ENCODE measurements at places on chromosomes 5 and 9. TPM values are rescaled to one million over a fixed set of nuclear protein-coding genes. Genes with fewer than 3 reads are reported as not detected.

DNA sequence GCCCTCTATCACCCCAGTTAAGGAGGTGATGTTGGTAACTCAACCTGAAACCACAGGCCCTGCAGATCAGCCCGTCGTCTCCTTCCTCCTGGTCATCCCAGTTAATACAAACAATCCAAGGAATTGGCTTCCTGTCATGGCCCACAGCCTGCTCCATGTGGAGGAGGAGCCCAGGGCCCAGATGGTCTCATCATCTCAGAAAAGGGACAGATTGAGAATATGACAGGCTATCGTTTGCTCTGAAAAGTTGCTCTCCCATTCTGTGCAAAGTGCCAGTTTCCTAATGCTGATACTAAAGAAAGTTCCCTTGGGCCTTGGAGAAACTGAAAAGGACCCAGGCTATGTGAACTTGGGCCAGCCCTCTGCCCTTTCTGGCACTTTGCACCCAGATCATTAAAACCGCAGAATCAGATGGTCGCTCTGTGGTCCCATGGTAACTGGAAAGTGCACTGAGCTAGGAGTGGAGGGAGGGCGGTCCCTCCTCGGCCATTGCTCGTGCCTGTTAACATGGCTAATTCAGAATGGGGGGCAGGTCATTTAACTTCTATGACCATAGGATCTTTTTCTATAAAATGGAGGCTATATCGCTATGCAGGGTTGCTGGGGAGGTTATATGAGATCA, 675 bp upstream of the SPAAR start:
- H3K36me3 ChIP-seq: no peaks in the 10 kb centered on the region
- no peaks in the 10 kb centered on the region for H3K27me3 ChIP-seq
- H3K4me3 ChIP-seq: no peak overlapping the region
- H3K4me1 ChIP-seq: peaks cover 62% of the 10 kb centered on the region
- DNase-seq: no peak

- H3K27me3 ChIP-seq: no peaks in the 10 kb centered on the region
- H3K36me3 ChIP-seq: peaks cover 26% of the 10 kb centered on the region
- no peak overlapping the region for H3K27ac ChIP-seq
- DNase-seq: peak; percentile 29
- peak overlapping the region; percentile 75 for H3K4me3 ChIP-seq
Observed at GRCh38 chr5:140344683-140345423, 1.6 kb downstream of the HBEGF start.

Gene PTGES
- total RNA-seq: 0.44 TPM

DNA sequence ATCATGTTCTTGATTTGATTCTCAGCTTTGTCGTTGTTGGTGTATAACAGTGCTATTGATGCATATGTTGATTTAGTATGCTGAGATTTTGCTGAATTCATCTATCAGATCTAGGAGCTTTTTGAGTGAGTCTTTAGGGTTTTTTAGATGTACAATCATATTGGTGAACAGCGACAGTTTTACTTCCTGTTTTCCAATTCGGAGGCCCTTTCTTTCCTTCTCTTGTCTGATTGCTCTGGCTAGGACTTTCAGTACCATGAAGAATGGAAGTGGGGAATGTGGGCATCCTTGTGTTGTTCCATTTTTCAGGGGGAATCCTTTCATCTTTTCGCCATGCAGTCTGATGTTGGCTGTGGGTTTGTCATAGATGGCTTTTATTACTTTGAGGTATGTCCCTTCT, 100.4 kb downstream of the SGCD start:
- no peaks in the 10 kb centered on the region for H3K36me3 ChIP-seq
- peaks cover 19% of the 10 kb centered on the region for H3K27me3 ChIP-seq
- no peak overlapping the region for H3K27ac ChIP-seq
- DNase-seq: no peak
- no peaks in the 10 kb centered on the region for H3K4me1 ChIP-seq
- no peak overlapping the region for H3K4me3 ChIP-seq

Gene SEC16A
- total RNA-seq: 47.3 TPM

GRCh38 chr5:35898952-35899660, 39.3 kb downstream of the CAPSL start:
- no peak for DNase-seq
- no peaks in the 10 kb centered on the region for H3K36me3 ChIP-seq
- H3K27me3 ChIP-seq: no peaks in the 10 kb centered on the region
- H3K27ac ChIP-seq: peak overlapping the region; percentile 67
- peaks cover 64% of the 10 kb centered on the region for H3K4me1 ChIP-seq
- no peak overlapping the region for H3K4me3 ChIP-seq

DNA sequence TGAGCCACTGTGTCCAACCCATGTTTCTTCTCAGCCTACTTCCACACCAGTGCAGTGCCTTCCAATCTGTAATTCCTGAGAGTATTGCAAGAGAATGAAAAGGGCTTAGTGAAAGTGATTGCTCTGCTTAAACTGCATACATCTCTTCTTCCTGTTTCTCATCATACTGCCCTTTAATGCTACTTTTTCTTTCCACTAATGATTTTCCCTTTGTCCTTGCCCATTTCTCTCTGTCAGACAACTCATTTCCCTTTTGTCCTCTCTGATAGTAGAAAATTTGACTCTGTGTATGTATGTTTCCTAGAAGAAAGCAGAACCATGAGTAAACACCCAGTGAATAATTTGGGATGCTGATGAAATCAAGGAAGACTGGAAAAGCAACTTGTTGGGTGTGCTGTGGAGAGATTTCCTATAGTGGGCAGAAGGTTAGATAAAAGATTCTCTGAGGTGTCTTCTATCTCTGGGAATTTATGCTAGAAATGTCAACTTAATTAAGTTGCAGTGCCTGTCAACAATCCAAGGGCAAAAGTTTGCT, 102.2 kb upstream of the CHD1 start:
- no peak overlapping the region for H3K27ac ChIP-seq
- H3K36me3 ChIP-seq: no peaks in the 10 kb centered on the region
- no peaks in the 10 kb centered on the region for H3K27me3 ChIP-seq
- DNase-seq: no peak
- H3K4me3 ChIP-seq: no peak overlapping the region
- peaks cover 73% of the 10 kb centered on the region for H3K4me1 ChIP-seq

GRCh38 chr5:26003966-26004365, 1034.4 kb downstream of the CDH9 start:
- no peak overlapping the region for H3K27ac ChIP-seq
- H3K27me3 ChIP-seq: no peaks in the 10 kb centered on the region
- no peaks in the 10 kb centered on the region for H3K4me1 ChIP-seq
- no peaks in the 10 kb centered on the region for H3K36me3 ChIP-seq
- no peak for DNase-seq

DNA sequence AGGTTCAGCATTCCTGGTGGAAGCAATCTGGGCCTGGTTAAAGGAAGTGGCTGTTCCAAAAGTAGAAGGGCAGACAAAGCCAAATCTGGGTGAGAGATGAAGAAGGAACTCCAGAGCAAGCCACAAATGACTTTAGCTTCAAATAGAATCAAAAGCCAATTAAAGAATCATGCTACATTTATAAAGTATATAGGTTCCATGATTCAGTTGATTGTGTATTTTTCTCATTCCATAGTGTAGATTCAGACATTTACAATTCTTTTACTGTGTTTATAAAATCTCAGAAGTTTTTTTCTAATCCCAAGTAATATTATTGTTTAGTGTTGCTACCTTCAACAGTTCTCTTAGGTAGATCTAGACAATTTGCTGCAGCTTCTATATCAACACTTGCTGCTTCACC, 262.0 kb downstream of the PLK2 start:
- H3K27ac ChIP-seq: no peak overlapping the region
- no peaks in the 10 kb centered on the region for H3K27me3 ChIP-seq
- H3K36me3 ChIP-seq: no peaks in the 10 kb centered on the region
- H3K4me3 ChIP-seq: no peak overlapping the region
- H3K4me1 ChIP-seq: no peaks in the 10 kb centered on the region

Gene BICD2
- 12.0 TPM for total RNA-seq

GRCh38 chr9:129175825-129176633, 2.0 kb downstream of the IER5L start:
- no peaks in the 10 kb centered on the region for H3K27me3 ChIP-seq
- no peaks in the 10 kb centered on the region for H3K36me3 ChIP-seq
- H3K4me1 ChIP-seq: peaks cover 8% of the 10 kb centered on the region

DNA sequence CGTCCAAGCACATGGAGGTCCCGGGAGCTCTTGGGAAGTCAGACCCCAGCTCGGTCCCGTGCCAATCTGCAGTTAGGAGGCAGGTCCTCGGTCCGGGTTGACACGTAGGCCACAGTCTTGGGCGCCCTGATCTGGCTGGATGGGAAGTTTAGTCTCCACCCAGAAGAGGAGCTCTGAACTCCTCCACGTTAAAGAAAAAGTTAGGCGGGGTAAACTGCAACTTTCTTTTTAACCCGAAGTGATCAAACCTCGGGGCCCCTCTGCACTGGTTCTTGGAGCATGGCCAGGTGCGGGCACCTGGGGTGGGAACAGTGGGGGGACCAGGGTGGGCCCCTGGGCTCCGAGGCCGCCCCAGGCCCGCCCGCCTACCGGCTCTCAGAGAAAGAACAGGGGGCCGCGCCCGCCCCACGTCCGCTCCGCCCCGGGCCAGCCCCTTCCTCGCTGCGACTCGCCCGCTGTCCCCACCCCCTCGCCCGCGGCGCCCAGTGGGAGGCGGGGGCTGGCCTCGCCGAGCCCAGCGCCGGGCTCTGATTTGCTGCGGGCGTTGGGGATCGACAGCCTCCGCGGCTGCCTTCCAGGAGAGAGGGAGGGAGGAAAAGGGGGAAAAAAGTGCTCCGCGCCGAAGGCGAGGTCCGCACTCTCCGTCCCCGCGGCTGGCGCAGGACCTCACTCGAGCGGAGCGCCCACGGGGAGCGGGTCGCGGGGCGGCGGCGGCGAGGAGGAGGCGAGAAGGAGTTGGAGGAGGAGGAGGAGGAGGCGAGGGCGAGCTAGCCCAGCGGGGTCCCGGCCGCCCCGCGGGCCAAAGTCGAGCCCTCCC, at the start of gene COL5A1:
Gene COL5A1 (plus strand): TSS at position 631 of the 817 bp plus-strand sequence. CDS start 385 bp downstream, outside the sequence.
- H3K27me3 ChIP-seq: peaks cover 15% of the 10 kb centered on the region
- DNase-seq: peak; percentile 37
- H3K4me1 ChIP-seq: no peaks in the 10 kb centered on the region
- no peaks in the 10 kb centered on the region for H3K36me3 ChIP-seq

- no peaks in the 10 kb centered on the region for H3K27me3 ChIP-seq
- no peaks in the 10 kb centered on the region for H3K4me1 ChIP-seq
- no peaks in the 10 kb centered on the region for H3K36me3 ChIP-seq
- DNase-seq: no peak
- no peak overlapping the region for H3K27ac ChIP-seq
Observed at GRCh38 chr5:85000671-85001070, 616.0 kb upstream of the EDIL3 start.

DNA sequence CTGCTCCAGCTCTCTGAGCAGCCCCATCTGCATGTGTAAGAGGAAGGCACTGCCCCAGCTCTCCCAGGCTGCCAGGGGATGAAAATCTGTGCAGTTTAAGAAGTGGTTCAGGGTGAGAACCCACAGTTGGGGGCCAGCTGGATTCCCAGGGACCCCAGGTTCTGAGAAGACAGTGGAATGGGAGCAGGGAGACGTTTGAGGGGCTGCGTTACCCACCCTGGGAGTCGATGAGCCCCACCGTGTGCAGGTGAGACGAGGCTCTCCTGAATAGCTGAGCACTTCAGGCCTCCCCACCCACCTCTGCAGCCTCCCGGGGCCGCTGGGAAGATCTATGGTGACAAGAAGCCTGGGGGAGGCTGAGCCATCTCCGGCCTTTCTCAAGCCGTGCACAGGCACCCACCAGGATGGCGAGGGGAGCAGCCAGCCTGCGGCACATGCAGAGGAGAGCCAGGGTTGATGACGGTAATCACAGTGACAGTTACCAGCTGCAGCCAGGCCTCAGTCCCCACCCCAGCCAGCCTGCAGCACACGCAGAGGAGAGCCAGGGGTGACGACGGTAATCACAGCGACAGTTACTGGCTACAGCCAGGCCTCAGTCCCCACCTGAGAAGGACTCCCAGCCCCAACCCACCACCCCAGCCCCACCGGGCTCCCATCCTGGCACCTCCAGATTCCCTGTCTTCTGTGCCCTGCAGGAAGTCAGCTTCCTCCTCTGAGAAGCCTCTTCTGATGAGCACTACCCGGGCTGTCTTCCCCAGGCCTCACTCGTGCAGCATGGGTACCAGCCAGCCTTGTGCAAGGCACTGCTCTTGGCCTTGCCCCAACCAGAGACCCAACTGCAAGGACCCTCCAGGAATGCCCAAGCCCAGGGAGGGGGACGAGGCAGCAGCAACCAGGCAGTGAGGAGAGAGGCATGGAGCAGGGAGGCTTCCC, 150.8 kb upstream of the PPP1R26 start:
- no peak for DNase-seq
- H3K27ac ChIP-seq: no peak overlapping the region
- no peaks in the 10 kb centered on the region for H3K4me1 ChIP-seq
- H3K36me3 ChIP-seq: no peaks in the 10 kb centered on the region
- H3K27me3 ChIP-seq: peaks cover 6% of the 10 kb centered on the region
- no peak overlapping the region for H3K4me3 ChIP-seq

DNA sequence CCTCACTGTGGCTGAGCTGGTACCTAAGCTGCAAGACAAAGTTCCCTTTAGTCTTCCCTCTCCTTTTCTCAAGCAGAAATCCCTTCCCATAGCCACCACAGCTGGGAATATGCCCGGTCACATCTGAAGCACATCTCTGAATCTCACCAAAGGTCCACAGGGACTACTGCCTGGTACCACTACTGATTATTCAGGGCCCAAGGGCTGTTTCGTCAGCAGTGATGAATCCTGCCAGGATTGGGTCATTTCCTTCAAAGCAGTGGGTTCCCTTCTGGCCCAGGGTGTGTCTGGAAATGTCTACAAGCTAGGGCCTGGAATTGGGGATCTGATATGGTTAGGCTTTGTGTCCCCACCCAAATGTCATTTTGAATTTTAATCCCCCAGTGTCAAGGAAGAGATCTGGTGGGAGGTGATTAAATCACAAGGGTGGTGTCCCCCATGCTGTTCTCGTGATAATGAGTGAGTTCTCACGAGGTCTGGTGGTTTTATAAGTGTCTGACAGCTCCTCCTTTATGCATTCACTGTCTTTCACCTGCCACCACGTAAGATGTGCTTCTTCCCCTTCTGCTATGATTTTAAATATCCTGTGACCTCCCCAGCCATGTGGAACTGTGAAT, 83.2 kb upstream of the FST start:
- H3K4me1 ChIP-seq: no peaks in the 10 kb centered on the region
- no peak for DNase-seq
- no peaks in the 10 kb centered on the region for H3K36me3 ChIP-seq
- H3K27ac ChIP-seq: no peak overlapping the region

GRCh38 chr9:19441730-19442129, 32.9 kb downstream of the ACER2 start:
- no peaks in the 10 kb centered on the region for H3K27me3 ChIP-seq
- DNase-seq: no peak

DNA sequence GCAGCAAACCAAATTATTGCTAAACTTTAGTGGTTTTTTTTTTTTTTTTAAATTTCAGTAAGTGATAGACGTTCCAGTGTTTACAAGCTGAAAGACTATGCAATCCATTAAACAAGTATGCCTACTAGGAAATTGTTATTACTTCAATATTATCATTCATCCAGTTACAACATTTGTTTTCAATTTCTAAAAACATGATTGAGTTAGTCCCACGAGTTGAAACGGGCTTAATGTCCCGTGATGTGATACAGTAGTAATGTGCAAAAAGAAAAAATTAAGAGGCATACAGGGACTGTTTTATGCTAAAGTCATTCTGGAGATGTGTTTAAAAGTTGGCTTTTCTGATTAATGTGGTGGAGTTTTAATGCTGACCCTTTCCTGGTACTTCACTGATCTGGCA, 550.3 kb upstream of the DMAC1 start:
- no peak overlapping the region for H3K4me3 ChIP-seq
- H3K36me3 ChIP-seq: no peaks in the 10 kb centered on the region
- H3K27ac ChIP-seq: no peak overlapping the region

Data from activated naive CD4-positive, alpha-beta T cell treated with anti-CD3 and anti-CD28 coated beads for 36 hours (primary cell).